NCI-H1417 treated with DMSO at 0.1 percent for 48 hours (cell line): ENCODE measurements at places on chromosomes 2 and 18.

DNA sequence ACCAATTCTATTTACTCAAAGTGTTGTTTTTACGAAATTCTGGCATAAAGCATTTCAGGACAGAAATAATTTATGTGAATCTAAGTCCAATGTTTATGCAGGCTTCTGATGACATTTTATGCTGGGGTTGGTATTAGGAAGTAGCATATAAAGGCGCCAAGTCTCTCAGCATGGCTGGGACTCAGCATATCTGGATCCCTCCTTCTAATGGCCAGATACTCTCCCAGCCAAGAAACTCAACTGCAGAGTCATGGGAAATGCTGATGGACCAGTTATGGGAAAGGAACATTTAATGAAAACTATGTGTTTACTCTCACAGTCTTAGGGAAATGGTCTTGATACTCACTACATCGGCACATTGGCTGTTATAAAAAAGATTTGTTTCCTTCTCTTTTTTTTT lies 392.2 kb downstream of the ARHGAP15 start:
- no peak for DNase-seq

- no peak for DNase-seq
Measured at GRCh38 chr2:8433390-8433789, 248.5 kb upstream of the ID2 start.

DNA sequence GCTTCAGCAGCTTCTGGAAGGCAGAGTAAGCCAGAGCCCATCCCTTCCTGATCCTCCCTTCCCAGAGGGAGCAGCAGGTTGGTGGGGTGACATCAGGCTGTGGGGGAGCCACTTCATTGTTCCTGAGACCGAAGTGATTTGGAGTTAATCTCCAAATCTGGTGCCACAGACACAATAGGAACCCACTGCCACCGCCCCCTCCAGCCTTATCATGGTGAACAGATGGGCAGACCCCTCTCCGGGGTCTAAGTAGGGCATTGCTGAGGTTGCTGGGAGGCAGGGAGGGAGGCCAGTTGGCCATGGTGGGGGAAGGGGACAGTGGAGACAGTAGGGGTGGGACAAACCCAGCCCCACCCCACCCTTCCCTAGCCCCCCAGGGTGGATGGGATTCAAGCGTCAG lies 25.6 kb upstream of the SLC35F6 start:
- no peak for DNase-seq

GRCh38 chr2:85988914-85989270 lies 100.1 kb upstream of the ST3GAL5 start:
- no peak for DNase-seq

DNA sequence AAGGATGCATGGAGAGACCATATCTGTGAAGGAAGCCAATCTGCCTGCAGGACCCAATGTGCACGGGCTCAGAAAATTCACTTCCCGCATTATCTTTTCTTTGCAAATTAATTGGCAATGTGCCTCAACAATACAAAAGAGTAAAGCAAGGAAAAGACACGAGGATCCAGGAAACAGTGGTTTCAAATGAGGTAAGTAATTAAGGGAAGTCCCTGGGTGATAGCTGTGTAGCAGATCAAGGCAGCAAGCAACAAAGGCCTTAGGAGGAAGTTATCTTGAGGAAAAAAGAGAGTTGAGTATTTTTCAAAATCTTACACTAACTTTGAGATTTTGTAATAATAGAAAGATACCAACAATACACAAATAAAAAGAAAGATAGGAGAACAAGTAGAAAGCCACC lies 44.3 kb upstream of the TGIF1 start:
- no peak for DNase-seq
